ENCODE measurements at places on chromosomes 6 and 20.

DNA sequence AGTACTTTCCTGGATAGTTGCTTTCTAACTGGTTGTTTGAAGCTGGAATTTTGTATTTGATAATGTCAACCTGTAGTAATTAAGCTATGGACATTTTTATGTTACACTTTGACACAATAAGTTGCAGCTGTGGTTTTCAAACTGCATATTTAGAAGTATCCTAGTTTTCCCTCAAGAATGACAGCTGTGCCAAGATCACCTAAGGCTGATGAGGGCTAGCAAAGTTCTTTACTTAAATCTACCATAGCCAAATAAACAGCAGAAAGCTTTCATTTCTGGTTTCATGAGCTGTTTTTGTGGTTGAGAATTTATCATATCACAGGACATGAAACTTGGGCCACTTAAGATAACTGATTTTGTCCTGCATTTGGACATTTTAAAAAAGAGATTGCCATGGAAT, 30.6 kb downstream of the FAM229B start:
- DNase-seq: no peak

DNA sequence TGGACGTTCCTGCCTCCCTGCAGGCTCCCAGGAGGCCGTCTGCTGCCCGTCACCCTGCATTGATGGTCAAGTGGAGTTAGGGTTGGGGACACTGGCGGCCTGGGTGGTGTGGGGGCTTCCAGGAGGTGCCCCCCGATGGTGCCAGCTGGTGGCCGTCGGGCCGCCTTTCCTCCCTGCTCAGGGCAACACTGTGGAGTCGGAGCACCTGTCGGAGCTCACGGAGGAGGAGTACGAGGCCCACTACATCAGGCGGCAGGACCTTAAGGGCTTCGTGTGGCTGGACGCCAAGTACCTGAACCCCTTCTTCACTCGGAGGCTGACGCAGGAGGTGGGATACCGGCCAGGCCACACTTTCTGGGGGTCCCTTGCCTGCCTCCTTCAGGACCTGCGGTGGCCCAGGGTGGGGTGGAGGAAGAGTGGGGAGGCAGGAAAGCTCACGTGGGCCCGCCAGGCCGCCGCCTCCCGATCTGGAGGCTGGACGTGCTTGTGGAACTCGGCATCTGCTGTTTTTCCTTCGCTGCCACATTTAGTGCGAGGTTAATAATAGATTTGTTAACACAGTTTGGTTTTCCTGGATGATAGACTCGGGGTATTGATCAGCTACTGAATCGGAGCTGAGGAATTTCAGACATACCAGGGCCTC, 28.6 kb downstream of the SPATA2 start:
- DNase-seq: no peak

DNA sequence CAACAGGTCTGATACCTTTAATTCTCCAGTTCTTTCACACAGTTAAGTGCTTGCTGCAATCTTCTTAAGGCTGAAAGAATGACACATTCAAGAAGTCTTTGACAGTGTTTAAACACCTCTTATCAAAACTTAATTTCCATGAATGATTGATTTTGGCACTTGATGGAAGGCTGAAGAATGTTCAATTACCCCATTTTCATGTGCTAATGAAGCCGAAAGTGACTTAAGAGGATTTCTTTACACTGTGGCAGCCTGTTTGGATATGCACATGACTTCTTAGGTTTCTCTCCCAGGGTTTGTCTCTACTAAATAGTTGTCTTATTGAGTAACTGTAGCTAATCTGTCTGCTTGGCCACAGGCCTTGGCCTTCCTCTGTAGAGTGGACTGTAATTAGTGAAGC, 81.1 kb upstream of the PRDM1 start:
- no peak for DNase-seq

DNA sequence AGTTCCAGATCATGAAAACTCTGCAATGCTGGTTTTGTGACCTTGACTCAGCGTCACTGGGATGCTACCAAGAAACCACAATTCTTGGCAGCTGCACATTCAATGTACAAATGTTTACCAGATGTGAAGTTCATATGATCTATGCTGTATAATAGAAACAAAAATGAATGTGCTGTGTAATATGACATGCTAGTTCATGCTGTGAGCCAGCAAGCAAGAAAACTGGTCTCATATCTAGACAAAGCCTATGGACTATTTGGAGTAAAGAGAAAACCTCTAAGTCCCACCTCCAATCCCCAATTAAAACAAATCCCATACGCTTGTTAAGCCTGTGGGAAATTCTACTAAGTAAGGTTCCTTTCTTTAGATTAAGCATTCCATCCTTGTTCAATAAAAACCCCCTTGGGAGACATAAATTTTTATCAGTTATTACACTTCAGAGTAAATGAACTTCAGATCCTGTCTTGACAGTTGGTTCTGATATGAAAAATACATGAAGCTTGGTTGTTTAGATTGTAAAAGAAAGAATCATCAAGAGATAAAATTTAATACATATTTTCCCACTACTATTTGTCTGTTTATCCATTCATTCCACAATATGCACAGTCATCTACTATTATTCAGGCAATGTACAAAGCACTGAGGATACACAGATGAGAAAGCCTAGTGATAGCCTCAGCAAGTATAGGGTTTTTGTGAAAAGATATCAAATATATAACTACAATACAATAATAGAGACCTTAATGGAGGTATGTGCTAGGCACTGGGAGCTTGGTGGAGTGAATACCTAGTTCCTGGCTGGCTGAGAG, 20.1 kb downstream of the COL21A1 start:
- no peak for DNase-seq

GRCh38 chr20:2778602-2779321, 21.7 kb downstream of the CPXM1 start:
- DNase-seq: no peak

GRCh38 chr6:73079978-73080377, 145.3 kb downstream of the KHDC1L start:
- DNase-seq: no peak

- DNase-seq: peak; percentile 3
Measured at GRCh38 chr6:128598571-128598970, 78.2 kb upstream of the PTPRK start.

GRCh38 chr6:135941275-135942025, 89.9 kb downstream of the PDE7B start:
- DNase-seq: no peak

DNA sequence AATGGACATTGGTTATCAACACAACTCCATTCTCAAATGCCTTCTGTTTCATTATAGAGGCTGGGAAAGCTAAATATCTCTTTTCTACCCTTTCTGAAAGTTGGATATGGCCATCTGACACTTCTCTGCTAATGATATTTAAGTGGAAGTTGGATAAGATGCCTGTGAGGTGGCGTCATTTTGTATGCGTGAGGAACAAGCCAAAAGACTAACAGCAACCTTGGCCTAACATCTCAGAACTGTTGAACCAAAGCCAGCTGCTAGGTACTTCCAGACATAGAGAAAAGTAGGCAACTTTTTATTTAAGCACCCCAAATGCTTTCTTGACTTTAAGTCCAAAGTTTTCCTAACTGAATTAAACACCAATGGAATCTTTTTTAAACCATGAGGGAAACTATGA, 708.4 kb downstream of the CD109 start:
- no peak for DNase-seq

- no peak for DNase-seq
Measured at GRCh38 chr6:10624836-10625235, 69.6 kb downstream of the C6orf52 start.

- DNase-seq: no peak
Measured at GRCh38 chr6:52554684-52555280, 22.1 kb downstream of the TRAM2 start.

- DNase-seq: no peak
Measured at GRCh38 chr20:57921676-57922075, 211.9 kb upstream of the PMEPA1 start.

- no peak for DNase-seq
Measured at GRCh38 chr6:165403006-165403595, 93.7 kb upstream of the C6orf118 start.

- no peak for DNase-seq
Measured at GRCh38 chr20:43530321-43531090, 23.0 kb downstream of the L3MBTL1 start.

- DNase-seq: no peak
Measured at GRCh38 chr20:35008411-35009342, 53.0 kb downstream of the MYH7B start.

- no peak for DNase-seq
Measured at GRCh38 chr6:121865811-121866210, 430.4 kb downstream of the GJA1 start.

GRCh38 chr20:14197097-14197496, 140.3 kb downstream of the FLRT3 start:
- peak; percentile 37 for DNase-seq

GRCh38 chr20:46797206-46797605, 87.8 kb downstream of the SLC2A10 start:
- no peak for DNase-seq

- no peak for DNase-seq
Measured at GRCh38 chr20:60869625-60870024, 382.4 kb upstream of the CDH4 start.

DNA sequence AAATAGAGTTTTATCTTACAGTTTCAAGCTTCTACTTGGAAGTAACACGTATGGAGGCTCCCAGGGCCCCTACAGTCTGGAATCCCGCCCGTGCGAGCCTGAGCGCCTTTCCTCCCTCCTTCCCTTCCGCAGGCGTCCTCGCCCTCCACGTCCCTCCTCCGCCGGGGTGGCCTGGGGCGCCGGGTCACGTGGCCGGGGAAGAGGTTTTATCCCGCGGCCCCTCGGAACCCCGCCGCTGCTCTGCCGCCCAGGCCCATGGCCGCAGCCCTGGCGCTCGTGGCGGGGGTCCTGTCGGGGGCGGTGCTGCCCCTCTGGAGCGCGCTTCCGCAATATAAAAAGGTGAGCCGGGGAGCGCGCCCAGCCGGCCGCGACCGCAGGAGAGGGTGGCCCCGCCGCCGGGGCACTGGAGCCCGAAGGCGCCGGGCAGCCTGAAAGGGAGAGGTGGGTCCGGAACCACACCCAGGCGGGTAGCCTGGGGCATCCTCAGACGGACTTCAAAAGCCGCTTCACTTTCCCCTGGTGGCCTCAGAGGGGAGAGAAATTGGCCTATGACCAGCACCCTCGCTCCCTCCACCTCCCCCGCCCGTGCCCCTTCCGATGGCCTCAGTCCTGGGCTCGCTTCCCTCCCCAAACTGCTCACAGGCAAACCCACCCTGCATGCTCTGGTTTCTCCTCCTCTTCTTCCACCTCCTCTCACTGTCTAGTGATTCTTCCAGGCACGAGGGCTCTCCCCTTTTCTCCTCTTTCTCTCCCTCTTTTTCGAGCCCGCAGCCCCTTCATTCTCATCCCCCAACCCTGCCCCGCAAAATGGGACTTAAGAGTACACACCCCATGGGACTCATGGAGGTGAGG, at the start of gene CLPSL2:
Gene CLPSL2, plus strand, starts transcription at position 235 of the 852 bp plus-strand sequence. Its CDS starts 21 bp downstream, at position 256.
- no peak for DNase-seq

DNA sequence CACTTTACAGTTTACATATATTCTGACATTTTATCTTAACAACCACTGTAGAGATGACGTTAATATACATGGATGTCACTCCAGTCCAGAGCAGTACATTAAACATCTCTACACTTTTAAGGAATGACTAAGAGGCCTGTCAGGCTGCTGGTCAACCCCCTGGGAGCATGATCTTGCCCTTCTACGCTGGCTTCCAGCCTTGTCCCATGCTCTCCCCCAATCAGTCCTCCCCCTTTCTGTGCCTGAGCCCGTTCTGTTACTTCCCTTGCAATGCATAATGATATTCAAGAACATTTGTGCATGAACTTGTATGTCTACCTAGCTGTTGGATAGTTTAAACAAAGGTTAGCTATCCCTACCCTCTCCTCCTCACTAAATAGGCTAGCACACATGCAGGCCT, 40.5 kb upstream of the PLCB4 start:
- DNase-seq: no peak

DNA sequence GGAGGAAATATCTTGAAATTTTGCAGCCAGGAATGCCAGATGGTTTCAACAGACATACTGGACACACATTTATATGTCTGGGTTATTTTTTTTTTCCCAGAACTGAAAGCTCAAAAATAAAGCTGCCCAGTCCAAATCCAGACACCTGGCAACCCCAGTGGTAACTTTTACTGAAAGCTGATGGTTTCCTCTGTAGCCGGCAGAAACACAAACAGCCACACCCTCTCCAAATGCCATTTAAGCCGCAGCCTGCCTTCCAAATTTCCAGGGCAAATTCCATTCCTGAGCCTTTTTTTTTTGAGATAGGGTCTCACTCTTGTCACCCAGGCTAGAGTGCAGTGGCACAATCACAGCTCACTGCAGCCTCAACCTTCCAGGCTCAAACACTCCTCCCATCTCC, 6.5 kb upstream of the PREX1 start:
- no peak for DNase-seq

GRCh38 chr20:21291026-21291425, 12.1 kb upstream of the XRN2 start:
- no peak for DNase-seq

- no peak for DNase-seq
Measured at GRCh38 chr6:82607998-82608725, 244.5 kb downstream of the TPBG start.

GRCh38 chr6:142855893-142856623, 88.9 kb downstream of the HIVEP2 start:
- DNase-seq: no peak

DNA sequence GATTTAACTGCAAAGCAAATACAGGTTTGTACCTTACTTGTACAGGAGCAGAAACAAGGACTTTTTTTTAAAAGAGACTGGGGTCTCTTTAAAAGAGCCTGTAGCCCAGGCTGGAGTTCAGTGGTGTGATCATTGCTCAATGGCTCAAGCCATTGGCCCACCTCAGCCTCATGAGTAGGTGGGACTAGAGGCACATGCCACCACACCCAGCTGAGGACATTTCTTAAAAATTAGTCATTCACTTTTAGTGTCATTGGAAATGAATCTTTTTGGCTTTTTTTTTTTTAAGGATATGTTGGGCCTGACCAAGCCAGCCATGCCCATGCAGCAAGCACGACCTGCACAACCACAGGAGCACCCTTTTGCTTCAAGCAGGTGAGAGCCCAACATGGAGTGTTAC, 16.9 kb downstream of the SEC23B start:
- no peak for DNase-seq

DNA sequence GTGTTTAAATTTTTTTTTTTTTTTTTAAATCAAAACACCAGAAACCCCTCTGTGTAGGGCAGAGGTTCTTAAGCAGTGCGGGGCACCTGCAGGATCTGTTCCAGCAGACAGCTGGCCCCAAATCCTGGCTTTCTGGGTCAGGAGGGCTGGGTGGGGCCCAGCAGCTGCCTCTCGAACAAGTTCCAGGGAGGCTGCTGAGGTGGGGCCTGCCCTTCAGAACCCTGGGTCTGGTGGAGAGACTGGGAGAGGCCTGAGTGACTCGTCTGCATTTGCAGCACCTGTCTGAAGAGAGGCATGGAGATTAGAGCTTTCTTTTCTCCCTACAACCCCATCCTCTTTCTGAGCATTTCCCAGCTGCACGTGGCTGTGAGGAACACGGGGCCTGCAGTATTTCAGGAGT, 8.4 kb downstream of the PSMG4 start:
- no peak for DNase-seq

- DNase-seq: no peak
Measured at GRCh38 chr20:32523613-32524213, 61.4 kb downstream of the NOL4L start.

DNA sequence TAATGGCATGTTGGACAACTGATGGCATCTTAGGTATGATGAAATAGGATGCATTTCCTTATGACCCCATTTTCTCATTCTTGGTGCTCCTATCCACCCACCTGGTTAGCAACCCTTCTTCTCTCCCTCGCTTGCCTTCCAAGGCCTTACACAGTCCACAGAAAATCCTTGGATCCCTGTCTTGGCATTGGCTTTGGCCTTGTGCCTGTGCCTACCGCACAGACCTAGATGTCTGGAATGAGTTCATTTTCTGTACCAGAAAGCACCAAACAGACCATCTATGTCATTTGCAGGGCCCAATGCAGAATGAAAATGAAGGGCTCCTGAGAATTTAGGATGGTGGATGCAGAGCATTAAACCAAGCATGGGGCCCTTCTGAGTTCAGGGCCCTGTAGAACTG, 99.0 kb upstream of the LAMP5 start:
- no peak for DNase-seq
